Muscle of leg (tissue), 16 donors: ENCODE measurements at places on chromosomes 2 and 18. TPM values are rescaled to one million over a fixed set of nuclear protein-coding genes. Genes with fewer than 3 reads are reported as not detected.
A peak's percentile ranks its signal among the peaks of the same experiment; 100 is the strongest.

ATF2 gene
- total RNA-seq = 33.2 TPM

GRCh38 chr2:167862782-167863181 is 384.6 kb downstream of the STK39 start:
- DNase-seq = no peak

DNA sequence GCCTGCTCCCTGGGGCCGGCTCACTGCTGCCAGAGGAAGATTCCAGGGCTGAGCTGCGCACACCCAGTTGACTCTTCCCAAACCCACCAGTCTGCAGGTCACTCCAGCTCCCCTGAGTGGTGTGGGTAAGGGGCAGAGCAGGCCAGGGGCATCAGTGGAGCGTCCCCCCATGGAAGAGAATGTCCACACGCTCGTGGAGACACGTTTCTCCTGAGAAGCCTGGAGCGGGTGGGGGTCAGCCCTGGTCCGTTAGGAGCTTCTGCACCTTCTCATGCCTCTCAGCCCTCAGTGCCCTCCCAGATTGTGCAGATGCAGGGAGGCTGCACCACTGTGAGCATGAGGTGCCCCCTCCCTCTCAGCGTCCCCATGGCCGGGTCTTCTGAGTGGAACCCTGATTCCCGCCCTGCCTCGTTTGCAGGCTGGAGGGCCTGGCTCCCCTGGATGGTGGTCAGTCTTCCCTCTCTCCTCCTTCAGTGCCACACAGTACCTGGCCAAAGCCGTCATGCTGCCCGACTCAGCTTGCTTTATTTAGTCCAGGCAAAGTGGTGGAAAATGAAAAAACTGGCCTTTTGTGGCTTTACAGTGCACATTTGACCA is 37.0 kb downstream of the TWIST2 start:
- no peak for DNase-seq

- no peak for DNase-seq
Measured at GRCh38 chr2:86002375-86002774, 103.3 kb downstream of the POLR1A start.

- peak; percentile 43 for DNase-seq
Measured at GRCh38 chr2:157628477-157629415, at the start of gene ACVR1C. ACVR1C (minus strand) TSS chr2:157628864; CDS start chr2:157628644, 220 bp downstream.

DNA sequence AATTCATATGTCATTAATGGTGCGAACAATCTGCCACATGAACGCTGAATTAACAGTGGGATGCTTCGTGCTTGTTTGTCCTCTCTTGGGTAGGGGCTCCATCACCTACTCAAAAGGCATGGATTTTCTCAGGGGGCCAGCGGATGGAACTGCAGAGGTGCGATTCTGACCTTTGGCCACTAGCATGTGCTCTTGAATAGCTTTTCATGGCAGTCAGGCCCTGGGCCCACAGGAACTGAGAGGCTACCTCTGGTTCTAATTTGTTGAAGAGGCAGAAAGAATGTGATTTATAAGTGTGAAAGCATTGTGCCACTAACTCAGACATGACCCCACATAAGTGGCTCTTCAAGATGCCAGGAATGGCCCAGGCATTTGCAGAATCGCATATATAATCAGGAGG is 283.2 kb downstream of the INSIG2 start:
- peak; percentile 56 for DNase-seq

GRCh38 chr2:193583638-193584400 is 1389.1 kb upstream of the TMEFF2 start:
- no peak for DNase-seq

- DNase-seq = peak; percentile 52
Measured at GRCh38 chr2:169928463-169928864, 101.2 kb downstream of the UBR3 start.

DNA sequence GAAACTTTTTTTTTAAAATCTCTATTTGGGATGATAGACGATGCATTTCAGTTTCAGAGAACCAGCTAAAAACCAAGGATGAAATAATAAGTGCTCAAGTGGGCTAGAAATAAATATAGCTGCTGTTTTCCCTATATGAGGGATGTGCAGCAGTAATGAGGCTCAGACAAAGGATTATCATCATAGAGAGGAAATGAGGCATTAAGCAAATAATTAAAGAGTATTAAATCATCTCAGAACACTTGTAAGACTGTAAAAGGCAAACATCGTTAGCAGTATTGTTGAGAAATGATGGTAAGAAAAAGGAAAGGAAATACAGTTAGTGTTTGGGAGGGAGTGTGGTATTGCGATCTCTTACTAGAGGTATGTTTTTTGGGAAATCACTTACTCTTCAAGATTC is 233.5 kb downstream of the TGIF1 start:
- DNase-seq = no peak

SANBR gene
- 11.4 TPM for total RNA-seq

DNA sequence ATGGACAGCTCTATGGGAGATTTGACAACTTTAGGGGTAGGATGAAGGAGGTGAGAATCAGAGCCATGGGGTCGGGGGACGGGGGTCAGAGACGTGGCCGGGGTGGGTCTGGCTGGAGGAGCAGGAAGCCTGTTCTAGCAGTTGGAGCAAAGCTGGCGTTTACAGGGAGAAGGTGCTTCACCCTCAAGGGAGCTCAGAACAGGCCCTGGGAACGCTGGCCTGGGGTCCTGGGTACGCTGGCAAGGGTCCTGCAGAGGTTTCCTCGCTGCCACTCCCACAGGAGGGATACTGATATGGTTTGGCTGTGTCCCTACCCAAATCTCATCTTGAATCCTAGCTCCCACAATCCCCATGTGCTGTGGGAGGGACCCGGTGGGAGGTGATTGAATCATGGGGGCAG is 205.0 kb upstream of the ARL4C start:
- DNase-seq = no peak

DNA sequence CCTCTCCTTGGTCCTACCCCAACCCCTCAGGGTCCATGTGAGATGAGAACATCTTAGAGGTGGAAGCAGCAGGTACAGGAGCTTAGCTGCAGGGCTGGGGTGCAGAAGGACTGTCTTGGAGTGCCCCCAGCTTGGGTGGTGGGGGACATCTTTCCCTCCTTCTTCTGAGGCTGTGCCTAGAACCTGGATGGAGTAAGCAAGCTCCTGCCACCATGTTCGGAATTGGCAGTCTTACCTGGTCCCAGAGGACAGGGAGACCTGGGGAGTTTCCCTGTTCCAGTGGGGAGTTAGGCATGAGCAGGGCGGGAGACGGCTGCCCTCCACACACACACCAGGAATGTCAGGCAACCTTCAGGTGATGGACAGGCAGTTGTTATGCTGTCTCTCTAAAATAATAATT is 131.0 kb upstream of the COPS8 start:
- DNase-seq = no peak

- DNase-seq = no peak
Measured at GRCh38 chr2:67289921-67290371, 107.2 kb upstream of the ETAA1 start.

MROH2A gene
- not detected for total RNA-seq

GRCh38 chr2:46576875-46577274 is 97.5 kb downstream of the TMEM247 start:
- DNase-seq = no peak

PRKAG3 gene
- total RNA-seq = 19.3 TPM

DNA sequence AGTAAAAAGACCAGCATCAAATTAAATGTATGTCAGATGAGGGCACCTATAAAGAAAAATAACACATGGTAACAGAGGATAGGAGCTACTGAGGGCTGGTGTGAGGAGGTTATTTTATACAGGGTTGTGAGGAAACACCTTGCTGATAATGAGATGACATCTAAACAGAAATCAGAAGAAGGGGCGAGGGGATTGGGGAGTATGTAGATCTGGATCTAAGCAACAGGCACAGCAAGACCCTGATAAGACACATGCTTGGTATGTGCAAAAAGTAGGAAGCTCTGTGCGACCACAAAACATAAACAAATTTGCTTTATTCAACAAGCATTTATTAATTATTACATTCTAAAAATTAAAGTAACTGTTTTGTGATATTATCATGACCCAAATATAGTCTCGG is 295.4 kb downstream of the ZEB2 start:
- no peak for DNase-seq

ASPRV1 gene
- total RNA-seq = 2.6 TPM

SP110 gene
- 10.9 TPM for total RNA-seq

GRCh38 chr2:169736902-169737301 is 3.3 kb downstream of the KLHL23 start:
- DNase-seq = peak; percentile 48

- DNase-seq = peak; percentile 48
Measured at GRCh38 chr2:203908797-203909185, 27.8 kb upstream of the ICOS start.

ACTG2 gene
- 1.3 TPM for total RNA-seq

DNA sequence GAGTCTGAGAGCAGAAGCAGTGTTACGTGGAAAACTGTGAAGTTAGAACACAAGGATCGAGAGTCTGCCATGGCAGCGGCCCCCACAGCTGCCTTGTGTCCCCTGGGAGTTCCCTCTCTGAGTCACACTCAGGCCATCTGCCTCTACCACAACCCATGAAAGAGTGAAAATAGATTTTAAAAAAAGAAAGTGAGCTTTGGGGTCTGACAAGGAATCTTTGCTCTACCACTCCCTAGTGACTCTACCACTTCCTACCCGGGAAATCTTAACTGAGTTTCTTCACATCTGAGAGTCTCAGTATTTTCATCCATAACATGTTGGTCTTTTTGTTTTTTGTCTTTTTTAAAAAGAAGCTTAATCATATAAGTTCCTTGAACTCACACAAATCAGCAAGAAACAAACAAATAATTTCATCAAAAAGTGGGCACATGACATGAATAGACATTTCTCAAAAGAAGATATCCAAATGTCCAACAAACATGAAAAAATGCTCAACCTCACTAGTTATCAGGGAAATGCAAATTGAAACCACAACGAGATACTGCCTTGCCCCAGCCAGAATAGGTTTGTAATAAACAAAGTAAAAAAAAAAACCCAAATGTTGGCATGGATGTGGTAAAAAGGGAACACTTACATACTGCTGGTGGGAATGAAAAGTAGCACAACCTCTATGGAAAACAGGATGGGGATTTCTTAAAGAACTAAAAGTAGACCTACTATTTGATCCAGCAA is 2.4 kb upstream of the MSGN1 start:
- peak; percentile 85 for DNase-seq

DNA sequence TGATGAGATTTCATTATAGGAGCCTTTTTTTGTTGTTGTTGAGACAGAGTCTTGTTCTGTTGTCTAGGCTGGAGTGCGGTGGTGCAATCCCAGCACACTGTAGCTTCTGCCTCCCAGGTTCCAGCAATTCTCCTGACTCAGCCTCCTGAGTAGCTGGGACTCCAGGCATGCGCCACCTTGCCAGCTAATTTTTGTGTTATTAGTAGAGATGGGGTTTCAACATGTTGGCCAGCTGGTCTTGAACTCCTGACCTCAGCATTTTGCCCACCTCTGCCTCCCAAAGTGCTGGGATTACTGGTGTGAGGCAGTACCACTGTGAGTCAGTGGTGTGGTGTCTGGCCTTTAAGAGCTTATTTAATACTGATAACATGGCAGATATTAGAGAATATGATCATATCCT is 60.1 kb downstream of the MOB4 start:
- no peak for DNase-seq

DNA sequence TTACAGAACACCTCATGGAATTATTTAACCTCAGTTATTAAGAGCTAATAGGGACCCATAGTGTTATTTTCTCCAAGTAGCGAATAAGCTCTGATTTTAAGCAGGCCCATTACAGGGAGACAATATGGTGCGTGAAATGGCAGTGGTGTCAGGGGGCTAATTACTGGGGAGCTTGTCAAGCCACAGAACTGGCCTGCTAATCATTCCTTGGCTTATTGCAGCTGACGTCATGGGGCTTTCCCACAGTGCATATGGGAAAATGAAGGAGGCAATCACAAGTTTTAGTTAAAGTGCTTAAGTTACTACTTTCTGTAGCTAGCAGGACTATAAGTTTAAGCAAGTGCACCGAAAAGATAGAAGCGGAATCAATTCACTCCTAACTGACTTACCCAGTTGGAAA is 262.5 kb downstream of the TGIF1 start:
- no peak for DNase-seq

RND3 gene
- total RNA-seq = 51.2 TPM
